ENCODE measurements at places on chromosomes 13 and 19.

- no peak for DNase-seq
Observed at GRCh38 chr13:114259374-114259773, 22.0 kb upstream of the UPF3A start.

DNA sequence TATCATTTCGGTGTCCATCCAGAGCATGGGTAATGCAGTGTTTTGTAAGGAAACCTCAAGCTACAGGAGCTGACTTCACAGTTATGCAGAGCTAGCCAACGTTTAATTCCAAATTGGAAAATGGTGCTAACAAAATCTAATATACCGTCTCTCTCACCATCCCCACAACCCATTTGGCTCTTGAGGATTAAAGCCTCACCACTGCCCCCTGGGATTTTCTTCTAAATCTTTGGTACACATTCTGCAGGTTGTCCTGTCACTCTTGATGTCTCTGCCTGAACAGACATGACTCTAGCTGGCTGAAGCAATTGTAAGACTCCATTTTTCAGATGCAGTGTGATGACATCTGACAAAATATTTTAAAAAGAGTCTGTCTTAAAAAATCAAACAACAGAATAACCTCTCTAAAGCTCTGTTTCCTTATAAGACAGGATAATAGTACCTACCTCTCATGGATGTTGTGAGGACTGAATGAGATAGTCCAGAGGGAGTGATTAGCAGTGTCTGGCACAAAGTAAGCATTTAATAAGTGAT, 451.8 kb downstream of the SUCLA2 start:
- DNase-seq, result no peak

DNA sequence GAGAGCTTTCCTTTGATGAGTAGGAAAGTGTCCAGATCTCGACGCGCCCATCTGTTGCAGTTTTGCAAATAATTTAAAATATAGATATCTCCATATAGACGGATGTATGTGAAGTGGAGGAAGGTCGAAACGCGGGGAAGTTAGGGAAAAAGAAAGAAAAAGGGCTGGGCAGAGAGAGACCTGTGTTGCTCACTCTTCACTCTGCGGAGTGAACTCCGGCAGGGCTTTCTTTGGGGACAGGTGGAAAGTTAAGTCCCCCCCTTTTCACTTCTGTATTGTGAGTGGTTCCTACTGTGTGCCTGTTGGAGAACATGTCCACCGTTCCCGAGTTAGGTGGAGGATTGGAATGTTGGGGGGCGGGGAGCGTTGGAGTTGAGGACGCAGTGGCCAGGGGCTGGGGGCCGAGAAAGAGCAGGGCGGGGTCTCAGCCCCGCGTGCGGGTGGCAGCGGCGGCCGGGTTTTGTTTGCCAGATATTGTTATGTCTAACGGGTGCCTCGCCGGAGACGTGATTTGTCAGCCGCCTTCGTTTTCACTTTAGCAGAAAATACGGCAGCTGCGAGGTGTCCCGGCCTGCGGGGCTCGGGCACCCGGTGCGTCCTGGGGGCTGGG, 145.1 kb upstream of the ZNF536 start:
- no peak for DNase-seq

DNA sequence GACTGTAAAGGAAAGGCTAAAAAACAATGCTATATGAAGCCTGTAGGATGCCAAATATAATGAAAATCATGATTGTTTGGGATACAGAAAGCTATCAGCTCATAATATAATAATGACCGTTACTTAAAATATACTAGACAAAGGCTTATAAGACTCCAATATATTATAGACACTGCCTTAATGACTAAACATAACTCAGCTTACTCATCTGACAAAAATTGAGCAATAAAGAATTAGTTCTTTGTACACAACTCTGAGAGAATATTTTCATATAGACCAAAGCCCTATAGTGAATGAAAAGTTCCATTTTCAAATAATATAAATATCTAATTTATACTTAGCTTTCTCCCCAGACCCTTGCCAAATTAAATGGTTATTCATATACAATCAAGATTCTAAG, 283.3 kb downstream of the DIAPH3 start:
- no peak for DNase-seq

DNA sequence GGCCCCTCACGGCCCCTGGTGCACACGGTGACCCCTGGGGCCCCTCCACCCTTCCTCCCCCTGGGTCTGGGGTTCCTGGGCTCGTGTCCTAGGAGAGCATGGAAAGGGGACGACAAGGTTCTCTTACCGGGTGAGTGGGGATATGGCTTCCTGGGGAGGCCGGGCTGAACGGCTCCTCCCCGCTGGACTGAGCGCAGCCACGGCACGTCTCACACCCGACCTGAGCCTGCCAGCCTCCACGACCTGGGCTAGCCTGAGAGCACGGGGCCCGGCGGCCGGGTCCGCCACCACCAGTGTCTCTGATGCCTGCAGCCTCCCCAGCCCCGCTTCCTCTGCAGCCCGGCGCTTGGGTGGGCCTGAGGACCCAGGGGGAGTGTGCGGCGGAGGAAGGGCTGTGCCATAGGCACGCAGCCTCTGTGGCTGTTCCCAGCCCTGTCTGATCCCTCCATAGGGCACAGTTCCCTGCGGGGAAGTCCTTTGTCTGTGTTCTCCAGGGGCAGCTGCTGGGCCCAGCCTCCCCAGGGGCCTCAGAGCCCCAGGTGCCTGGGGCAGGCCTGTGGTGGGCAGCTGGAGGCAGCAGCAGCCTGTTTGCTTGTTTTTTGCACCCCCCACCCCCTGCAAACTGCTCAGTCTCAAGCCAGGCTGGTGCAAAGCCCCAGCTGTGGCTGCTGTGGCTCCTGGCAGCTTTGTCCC, 15.0 kb downstream of the PLIN4 start:
- no peak for DNase-seq

GRCh38 chr19:33505148-33505547, 16.4 kb downstream of the PEPD start:
- DNase-seq, result no peak

DNA sequence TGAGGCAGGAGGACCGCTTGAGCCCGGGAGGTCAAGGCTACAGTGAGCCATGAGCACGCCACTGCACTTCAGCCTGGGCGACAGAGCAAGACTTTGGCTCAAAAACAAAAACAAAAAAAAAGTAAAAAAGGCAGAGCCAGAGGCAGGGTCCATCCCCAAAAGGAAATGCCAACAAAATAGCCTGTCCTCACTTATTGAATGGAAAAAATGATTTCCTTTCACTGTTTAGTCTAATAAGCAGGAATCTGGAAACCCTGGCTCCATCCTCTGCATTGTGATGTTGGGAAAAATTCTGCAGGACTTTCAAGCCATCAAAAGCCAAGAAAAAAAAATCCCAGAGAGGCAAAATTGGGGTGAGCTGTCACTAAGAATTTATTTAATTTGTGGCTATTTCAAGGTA, 23.2 kb downstream of the ZIC5 start:
- no peak for DNase-seq

DNA sequence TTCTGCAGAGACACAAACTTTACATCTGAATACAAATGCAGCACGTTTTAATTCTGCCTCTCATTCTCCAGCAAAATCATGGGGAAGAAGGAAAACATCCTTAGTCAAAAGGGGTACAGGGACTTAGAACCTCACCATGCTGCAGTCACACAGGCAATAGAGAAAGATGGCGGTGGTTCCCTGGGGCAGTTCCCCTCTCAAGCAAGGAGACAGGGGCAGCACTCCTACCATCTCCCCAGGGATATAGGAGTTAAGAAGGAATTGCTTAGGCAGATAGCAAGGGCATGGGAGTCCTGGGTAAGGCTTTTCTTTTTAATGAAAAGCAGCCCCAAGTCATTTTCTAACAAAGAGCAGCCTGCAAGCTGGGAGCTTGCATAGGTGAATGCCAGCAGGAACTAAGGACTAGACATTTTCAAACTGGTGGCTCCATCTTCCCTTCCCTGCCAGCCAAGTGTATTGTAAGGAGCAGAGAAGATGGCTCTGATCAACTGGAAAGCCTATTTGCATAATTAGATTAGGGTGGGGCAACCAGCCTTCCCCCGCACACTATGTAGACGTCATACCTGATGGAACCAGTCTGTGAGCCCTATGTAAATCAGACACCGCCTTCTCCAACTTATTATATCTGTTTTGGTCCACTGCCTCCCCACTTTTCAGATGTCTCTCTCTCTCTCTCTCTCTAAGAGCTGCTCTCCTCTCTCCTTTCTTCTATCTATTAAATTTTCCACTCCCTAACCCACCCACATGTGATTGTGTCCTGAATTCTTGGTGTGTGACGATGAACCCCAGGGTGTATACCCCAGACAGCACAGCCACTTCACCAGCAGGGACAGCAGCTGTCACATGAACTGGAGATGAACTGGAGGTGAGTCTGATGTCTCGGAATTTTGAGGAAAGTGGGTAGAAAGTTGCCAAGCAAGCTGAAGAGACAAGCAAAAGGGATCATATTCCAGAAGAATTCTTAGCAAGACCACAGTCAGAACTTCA, 514.5 kb downstream of the IRS2 start:
- no peak for DNase-seq
